ENCODE measurements at places on chromosomes 16 and 17. TPM values are rescaled to one million over a fixed set of nuclear protein-coding genes. Genes with fewer than 3 reads are reported as not detected.

The SLC4A1 gene
- total RNA-seq = not detected

The LDHD gene
- total RNA-seq = not detected

DNA sequence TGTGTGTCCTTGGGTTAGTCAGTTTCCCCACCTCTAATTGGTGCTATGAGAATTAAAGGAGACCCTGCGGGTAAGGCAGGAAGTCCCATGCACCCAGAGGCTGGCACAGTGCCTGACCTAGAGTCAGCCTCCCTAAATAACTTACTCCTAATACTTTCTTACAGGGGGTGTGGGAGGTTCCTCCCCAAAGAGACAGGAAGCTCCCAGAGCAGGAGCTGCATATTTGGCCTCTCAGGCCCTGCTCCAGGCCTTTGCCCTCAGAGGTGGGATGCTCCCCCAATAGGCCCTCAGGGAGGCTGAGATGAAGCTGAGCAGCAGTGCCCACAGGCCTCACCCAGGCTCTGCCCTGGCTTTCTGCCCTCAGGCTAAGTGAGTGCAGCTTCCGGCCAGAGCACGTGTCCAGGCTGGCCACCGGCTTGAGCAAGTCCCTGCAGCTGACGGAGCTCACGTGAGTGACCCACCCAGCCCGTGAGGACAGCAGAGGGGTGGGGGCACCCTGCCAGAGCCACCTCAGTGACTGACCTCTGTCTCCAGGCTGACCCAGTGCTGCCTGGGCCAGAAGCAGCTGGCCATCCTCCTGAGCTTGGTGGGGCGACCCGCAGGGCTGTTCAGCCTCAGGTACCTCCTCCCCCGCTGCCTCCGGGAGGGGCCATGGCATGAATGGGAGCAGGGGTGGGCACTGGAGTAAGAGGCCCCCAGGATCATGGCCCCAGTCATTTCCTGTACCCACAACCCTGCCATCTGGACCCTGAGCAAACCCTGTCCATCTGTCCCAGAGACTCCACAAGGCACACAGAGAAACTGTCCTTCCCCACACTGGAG lies 31.1 kb upstream of the CPNE2 start:
- DNase-seq = no peak

- no peak for DNase-seq
These were observed 211.8 kb downstream of the ZNF423 start for GRCh38 chr16:49644145-49644463.

DNA sequence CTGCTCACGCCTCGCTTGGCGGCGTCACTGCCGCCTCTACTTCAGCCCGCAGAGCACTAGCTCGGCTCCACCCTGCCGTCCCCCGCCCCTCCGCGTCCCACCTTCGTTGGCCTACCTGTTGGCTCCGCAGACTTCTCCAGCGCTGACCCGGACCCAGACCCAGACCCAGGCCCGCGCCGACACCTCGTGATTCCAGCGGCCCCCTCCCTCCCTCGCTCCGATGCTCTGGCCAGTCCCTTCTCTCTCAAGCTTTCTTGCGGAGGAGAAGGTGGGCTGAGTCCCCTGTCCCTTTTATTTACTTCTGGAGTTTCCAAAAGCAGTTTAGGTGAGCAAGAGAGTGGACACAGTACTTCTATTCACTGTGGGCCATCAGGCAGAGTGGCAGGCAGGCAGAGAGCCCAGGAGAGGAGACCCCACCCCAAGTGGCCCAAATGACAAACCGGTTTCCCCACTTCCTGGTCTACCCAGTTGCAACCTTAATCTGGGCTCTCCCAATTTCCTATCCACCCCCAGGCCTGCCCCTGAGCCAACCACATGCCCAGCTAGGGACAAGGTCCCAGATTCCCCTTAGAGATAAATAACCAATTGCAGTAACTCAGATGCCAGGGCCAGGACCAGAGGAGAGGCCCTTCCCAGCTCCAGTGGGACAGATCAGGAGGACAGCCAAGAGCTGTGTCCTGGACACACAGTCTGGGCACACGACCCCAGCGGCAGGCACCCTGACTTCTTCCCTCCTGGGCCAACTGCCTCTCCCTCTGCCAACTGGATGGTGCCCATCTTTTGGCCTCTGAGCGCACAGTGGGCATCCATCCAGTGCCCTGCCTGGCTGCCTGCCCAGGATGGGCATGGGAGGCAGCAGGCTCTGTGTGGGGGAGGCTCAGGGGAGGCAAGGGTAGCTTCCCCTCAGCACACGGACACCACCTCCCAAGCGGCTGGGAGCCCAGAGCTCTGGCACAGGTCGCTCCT lies 1.2 kb upstream of the SRCIN1 start:
- no peak for DNase-seq

DNA sequence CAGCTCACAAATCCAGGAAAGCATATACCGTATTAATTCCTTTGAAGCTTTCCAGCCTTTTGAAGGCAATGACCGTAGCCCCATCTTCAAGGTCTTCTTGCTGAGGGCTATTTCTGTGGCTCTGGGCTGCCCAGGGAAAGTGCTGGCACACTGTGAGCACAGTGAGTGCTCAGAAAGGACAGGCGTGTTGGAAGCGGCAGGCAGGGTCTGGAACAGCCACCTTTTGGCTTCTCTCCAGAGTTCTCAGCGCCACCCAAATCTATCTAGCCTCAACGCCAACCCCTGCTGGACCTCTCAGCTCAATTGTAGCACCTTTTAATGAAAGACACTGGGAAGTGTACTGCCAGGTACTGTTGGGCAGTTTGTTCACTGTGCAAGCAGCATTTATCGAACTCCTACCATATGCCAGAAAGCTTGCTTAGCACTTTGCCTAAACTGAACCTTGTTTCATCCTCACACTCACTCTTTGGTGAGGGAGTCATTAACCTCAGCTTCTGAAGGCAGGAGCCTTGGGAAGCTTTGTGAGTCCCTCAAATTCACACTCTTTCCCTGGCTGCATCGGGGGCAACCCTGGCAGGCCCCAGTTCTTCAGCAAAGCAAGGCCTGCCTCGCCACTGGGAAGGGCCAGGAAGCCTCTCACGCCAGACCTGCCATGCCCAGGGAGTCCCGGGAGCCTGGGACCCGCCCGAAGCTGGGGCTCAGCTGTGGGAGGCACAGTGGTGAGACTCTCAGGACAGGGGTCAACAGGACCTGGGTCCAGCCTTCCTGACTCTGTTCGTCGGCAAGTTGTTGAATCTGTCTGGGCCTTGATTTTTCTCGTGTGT lies 13.5 kb upstream of the CIBAR2 start:
- no peak for DNase-seq

DNA sequence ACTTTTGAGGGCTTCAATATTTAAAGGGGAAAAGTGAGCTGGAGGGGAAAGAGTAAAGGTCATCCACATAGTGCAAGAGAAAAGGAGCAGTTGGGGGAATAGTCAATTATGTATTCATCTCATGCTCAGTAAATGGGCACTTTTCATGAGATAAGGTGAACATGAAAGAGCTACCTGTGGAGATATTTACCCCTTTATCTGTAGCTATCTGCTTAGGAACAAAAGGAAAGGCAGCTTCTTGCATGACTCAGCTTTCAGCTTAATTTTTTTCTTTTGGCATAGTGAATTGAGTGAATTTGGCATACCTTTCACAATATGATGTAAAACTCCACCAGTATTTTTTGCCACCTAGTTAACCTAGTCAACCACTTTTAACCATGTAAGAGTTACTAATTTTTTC lies 26.4 kb downstream of the CPD start:
- DNase-seq = no peak

GRCh38 chr16:164827-165538 lies 795 bp upstream of the HBM start:
- DNase-seq = no peak

DNA sequence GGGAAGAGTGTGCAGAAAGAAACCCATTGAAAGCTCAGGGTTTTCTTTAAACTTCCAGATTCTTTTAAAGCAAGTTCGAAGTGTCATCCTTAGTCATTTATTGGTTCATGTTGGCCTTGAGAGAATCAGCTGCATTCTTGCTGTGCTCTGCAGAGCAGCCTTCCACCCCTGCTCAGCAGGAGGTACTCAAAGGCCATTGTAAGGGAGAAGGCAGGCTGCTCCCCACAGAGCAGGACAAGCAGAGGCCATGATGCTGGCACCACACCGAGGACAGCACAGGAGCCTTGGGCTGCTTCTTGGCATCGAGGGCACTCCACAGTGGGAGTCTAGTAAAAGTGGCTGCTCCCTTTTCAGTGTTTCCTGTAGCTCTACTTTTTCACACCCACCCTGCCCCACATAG lies 29.6 kb downstream of the NMT1 start:
- no peak for DNase-seq

DNA sequence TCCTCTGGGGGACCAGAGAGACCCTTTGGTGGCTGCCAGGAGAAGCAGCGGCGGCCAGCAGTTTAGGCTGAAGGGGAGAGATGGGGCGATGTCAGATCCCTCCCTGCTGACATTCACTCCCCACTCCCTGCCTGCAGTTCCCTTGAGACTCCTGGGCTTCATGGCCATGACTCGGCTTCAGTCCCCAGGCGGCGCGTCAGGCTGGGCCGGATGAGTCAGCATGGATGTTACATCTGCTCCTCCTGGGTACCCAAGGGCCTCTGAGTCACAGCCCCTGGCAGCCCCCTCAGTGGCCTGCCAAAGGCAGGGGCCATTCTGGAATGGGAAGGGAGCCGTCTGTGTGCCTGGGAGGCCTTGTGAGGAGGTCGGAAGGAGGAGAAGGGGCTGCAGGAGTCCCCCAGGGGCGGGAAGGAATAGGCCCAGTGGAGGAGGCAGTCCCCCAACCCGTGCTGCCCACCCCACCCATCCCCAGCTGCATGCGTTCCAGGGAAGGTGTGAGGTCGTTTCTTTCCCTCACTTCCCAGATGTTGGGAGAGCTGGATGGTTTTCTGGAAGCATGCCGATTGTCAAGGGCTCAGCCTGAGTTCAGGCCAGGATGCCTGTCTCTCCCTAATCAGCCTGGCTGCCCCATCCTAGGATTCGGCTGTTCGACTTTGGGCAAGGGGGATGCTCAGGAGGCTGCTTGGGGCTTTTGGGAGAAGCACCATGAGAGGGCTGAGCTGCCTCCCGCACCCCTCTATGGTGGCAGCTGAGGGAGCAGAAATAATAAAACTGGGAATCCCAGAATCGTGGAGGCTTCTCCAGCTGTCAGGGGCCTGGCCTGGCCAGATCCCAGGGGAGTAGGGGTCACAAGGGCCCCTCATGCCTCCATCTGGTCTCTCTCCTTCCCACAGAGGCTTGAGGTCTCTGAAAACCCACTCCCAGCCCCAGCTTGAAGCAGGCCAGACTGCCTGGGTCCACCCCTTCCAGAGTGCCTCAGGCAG lies 9.7 kb downstream of the RHBDL3 start:
- no peak for DNase-seq

DNA sequence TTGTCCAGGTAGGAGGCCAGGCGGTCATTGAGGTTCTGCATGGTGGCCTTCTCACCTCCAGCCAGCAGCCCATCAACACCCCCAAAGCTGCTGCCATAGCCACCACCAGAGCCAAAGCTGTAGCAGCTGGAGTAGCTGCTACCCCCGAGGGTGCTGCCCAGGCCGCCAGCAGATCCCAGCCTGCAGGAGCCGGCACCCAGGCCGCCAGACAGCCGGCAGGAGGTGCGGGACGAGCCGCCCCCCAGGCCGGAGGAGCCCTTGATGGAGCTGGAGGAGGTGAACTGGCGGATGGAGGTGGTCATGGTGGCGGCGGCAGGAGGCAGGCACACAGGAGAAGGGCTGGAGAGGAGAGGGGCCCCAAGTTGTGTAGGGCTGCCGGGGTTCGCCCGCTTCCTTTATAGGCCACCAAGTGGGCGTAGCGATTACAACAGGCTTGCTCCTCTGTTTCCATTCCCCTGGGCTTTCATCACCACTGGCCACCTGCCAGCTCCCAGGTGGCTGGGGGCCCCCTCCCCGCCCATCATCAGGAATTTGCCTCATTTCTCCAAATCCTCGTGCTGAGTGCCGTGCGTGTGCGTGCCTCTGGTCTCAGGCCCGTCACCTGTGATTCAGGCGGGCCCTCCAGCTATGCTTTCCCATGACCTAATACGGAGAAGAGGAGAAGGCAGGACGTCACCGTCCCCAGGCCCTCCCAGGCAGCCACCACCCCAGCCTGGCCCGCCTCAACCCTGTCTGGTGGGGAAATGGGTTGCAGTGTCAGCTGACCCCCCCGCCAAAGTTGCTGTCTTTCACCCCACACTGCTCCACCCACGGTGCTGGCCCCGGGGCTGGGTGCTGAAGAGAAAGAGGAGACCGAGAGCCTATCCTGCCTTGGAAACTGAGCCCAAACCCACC lies at the start of gene KRT17:
KRT17 (minus strand) TSS at position 368 of the 894 bp plus-strand sequence; CDS start at position 302, 66 bp downstream.
- DNase-seq = no peak

DNA sequence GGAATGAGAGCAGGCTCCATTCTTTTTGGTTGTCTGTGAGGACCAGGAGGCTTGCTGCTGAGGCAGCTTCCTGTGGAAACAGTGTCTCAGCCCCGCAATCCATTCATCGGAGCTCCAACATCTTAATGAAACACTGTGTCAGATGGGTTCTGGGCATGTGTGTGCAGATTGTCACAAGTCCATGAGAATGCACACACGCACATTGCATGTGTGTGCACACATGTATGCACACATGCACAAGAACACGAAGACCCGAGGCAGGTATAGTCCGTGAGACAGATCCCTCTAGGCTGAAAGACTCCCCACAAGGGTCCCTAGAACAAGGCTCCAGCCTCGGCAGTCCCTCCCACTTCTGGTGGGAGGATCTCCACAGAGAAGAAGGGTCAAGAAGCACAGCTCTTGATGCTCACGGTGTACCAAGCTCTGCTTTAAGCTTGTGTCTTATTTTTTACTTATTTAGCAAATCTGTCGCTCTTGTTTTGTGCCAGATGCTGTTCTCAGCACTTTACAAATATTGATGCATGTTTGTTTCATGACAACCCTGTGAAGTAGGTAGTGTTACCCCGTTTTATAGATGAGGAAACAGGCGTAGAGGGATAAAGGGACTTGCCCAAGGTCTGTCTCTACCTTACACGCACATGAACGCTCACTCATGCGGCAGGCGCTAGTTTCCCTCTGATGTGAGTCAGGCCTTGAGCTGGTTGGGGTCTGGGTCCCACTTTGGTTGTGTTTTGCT lies 213.1 kb downstream of the SEC14L1 start:
- no peak for DNase-seq
